SHP77 treated with DMSO at 0.1 percent for 48 hours (cell line): ENCODE measurements at places on chromosomes 5 and 9.

DNA sequence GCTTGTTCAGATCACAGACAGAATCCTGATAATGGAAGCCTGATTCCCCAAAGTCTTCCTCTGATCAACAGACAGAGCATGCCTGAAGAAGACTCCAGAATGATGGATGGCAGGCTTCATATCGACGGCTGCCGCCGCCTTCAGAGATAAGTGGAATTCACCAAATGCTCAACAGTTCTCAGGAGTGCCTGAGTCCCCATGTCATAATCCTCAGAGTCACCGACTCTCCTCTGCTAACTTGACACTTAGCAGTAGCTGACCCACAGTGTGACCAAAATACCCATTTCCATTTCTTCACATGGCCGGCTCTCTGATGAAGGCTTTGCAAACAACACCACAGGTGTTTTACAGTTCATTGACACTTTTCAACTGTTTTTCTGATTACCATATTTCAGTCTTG lies 58.7 kb downstream of the PRDM6 start:
- DNase-seq = no peak

DNA sequence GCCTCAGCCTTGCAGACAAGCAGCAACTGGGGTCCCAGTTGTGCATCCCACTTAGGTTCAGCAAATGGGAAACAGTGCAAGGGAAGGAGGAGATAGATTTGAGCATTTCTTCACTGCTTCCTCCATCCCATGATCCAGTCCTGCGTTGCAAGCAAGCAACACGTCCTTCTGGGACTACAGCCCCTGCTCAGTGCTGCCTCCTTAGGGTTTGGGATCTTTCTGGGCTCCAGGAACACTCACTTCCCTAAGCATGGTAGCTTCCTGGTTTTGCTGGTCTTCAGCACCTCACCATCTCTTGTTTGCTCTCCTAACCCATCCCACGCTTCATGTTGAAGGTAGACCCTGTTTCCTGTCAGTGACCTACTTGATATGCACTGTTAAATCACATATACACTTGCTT lies 444.7 kb downstream of the MED10 start:
- no peak for DNase-seq

GRCh38 chr5:81904166-81904565 lies 67.7 kb upstream of the ATG10 start:
- no peak for DNase-seq

DNA sequence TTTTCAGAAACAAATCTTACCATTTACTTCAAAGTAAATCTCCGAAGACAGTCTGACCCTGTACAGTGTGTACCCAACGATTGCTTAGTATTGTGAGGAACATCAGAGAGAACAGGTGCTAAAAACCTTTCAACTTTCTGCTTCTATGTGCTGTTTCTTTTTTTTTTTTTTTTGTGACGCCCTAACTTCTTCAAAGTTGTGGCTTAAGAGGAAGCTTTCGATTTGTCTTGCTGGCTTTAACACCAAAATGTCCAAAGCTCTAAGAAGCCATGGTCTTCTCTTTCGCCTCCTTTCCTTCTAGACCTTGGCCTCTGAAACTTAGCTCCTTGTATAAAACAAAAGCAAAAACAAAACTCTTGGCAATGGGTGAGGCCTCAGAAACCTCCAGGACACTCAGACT lies 1.2 kb downstream of the TNFSF8 start:
- DNase-seq = no peak

DNA sequence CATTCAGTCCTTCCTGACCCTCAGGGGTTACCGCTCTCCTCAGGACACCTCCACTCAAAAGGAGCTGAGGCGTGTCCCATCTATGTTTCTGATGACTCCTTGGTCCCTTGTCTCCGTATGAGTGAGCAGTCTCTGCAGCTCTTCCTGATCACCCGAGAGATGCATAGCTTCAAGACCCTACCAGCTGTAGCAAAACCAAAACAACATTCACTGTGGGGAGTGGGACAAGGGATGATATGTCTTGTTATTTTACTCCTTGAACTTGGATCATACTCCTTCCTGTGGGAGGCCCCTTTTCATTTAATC lies 14.4 kb downstream of the GLDC start:
- DNase-seq = no peak
